HepG2 (cell line): ENCODE measurements at places on chromosomes 16 and 17. TPM values are rescaled to one million over a fixed set of nuclear protein-coding genes. Genes with fewer than 3 reads are reported as not detected.
A peak's percentile ranks its signal among the peaks of the same experiment; 100 is the strongest.

CDRT15L2 gene
- total RNA-seq = not detected in 2 replicates

GRCh38 chr16:56226845-56227525 is 35.7 kb downstream of the GNAO1 start:
- no peak for DNase-seq

GRCh38 chr16:86388976-86389375 is 121.4 kb upstream of the FOXF1 start:
- no peak for DNase-seq

- peak; percentile 81 for DNase-seq
Observed at GRCh38 chr16:11235703-11235991, 20.4 kb downstream of the SOCS1 start.

DNA sequence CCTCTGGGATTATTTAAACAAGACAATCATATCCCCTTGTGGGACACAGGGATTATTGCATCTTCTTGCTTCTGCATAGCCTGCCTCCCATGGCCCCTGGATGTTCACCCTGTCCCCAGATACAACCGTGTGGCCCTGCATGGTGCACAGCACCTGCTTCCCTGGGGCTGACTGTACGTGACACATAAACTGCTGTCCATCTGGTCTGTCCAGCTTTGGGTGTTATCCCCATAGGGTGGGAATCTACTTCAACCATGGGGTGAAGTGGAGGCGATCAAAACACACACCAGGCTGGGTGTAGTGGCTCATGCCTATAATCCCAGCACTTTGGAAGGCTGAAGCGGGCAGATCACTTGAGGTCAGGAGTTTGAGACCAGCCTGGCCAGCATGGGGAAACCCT is 138.8 kb downstream of the XYLT1 start:
- no peak for DNase-seq

GRCh38 chr16:70712942-70713341 is 27.1 kb upstream of the MTSS2 start:
- DNase-seq = no peak

HOXB6 gene
- total RNA-seq = not detected in 2 replicates

VTN gene
- total RNA-seq = 43.9 and 108 TPM in 2 replicates

PDILT gene
- not detected in 2 replicates for total RNA-seq

GRCh38 chr16:74759564-74759963 is 15.1 kb downstream of the FA2H start:
- no peak for DNase-seq

ITGB3 gene
- 0.15 and 0.31 TPM in 2 replicates for total RNA-seq

GRCh38 chr16:56482683-56483236 is 31.4 kb downstream of the OGFOD1 start:
- DNase-seq = no peak

MYH1 gene
- not detected in 2 replicates for total RNA-seq

DNA sequence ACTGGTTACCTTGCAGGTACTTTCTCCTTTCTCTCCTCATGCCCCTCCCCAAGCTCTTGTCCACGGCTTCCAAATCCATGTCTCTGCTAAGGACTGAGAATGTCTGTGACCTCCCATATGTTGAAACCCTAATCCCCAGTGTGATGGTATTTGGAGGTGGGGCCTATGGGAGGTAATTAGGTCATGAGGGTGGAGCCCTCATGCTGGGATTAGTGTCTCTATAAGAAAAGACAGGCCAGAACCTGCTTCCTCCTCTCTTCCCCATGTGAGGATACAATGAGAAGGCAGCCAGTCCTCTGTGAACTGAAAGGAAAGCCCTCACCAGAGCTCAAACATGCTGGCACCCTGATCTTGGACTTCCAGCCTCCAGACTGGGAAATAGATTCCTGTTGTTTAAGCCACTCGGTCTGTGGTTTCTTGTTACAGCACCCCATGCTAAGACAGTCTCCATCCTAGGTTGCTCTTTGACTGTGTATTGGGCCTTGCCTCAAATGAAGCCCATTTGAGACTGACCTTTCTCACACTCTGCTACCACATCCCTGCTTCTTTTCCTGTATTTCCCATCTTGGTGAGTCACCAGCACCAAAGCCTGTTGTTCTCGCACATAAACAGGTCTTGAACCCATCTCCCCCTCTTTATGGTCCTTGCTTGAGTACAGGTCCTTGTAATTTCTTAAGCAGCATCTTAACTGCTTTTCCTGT is 135.0 kb downstream of the CDK5R1 start:
- no peak for DNase-seq

DNA sequence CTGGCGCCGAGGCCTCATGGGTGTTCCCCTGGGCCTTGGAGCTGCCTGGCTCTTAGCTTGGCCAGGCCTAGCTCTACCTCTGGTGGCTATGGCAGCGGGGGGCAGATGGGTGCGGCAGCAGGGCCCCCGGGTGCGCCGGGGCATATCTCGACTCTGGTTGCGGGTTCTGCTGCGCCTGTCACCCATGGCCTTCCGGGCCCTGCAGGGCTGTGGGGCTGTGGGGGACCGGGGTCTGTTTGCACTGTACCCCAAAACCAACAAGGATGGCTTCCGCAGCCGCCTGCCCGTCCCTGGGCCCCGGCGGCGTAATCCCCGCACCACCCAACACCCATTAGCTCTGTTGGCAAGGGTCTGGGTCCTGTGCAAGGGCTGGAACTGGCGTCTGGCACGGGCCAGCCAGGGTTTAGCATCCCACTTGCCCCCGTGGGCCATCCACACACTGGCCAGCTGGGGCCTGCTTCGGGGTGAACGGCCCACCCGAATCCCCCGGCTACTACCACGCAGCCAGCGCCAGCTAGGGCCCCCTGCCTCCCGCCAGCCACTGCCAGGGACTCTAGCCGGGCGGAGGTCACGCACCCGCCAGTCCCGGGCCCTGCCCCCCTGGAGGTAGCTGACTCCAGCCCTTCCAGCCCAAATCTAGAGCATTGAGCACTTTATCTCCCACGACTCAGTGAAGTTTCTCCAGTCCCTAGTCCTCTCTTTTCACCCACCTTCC is 7.9 kb downstream of the HIRIP3 start:
- DNase-seq = no peak

DNA sequence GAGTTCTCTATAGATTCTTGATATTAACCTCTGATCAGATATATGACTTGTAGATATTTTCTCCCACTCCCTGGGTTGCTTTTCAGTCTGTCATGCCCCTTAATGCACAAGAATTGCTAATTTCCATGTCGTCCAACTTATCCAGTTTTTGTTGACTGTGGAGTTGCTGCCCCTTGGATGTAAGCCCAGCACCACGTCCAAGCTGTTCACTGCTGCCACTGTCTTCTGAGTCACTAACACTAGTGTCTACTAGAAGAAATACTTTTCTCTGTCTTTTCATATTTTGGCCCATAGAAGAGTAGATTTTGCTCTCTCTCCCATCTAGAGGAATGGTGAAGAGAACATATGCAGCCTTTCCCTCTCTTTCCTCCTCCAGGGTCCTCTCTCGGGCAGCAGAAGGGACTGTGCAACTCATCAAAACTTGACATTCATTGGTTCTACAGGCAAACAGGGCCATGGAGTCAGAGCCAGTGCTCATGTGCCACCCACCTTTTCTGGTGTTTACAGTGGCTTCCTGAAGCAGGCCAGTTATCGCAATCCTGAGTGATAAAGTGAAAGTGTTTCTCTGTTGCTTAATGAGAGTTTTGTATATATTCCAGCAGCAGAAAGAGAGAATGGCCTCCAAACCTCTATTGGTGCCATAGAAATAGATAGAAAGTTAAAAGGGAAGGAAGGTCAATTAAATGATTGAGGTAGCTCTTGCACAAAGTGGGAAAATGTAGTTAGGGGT is 22.6 kb upstream of the PMP22 start:
- DNase-seq = no peak

DNA sequence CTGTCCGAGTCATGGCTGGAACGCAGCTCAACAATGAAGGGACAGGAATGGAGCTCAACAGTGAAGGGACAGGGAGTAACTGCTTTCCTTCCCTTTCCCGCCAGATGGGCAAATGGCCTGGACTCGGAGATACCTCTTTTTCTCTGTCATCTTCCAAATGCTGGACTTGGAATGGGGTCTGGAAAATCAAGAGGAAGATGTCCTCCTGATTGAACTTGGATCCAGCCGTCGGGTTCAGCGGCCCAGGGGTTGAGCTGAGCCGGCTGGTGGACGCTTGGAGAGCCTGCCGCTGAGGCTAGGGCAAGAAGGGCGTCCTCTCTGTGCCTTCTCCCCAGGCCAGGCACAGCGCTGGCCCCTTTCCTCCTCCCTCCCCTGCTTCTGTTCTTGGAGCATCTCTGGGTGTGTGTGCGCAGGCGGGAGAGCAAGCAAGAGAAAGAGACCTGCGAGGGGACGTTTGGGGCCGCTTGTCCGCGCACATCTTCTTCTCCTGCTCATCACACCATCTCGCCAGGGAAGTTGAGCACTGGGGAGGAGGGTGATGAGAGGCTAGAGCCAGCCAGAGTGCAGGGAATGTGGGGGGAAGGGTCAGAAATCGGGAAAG is 6.6 kb downstream of the NEUROD2 start:
- no peak for DNase-seq

NPW gene
- total RNA-seq = 0.97 TPM in 1 of 2 replicates, not detected in the other

PHKB gene
- total RNA-seq = 66.0 and 95.1 TPM in 2 replicates

AGRP gene
- not detected in 2 replicates for total RNA-seq

DNA sequence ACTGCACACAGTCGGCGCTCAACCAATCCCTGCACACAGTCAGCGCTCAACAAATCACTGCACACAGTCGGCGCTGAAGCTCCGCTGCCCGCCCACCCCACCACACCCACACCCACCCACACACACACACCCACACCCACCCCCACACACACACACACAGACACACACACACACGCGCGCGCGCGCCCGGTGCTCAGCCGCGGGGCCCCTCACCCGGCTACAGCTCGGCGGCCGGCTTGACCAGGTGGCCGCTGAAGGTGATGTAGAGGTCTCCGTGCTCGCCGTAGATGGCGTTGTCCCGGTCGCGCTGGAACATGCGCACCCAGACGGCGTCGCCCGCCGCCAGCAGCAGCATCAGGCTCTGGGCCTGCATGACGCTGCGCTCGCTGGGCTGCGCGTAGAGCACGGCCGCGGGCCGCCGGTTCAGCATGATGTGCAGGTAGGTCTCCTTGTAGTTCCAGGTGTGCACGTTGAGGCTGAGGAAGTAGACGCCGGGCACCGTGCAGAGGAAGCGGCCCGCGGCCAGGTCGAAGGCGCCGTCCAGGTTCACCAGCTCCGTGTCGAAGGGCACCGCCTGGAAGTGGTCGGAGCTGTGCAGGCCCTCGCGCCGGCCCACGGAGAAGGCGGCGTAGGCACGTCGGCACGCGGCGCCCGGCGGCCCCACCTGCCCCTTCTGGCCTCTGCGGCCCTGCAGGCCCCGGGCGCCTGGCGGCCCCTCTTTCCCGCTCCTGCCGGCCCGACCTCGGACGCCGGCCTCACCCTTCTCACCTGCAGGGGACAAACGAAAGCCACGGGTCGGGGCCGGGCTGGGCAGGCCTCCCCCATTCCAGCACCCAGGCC is 2.5 kb downstream of the C1QTNF8 start:
- peak; percentile 43 for DNase-seq

DNA sequence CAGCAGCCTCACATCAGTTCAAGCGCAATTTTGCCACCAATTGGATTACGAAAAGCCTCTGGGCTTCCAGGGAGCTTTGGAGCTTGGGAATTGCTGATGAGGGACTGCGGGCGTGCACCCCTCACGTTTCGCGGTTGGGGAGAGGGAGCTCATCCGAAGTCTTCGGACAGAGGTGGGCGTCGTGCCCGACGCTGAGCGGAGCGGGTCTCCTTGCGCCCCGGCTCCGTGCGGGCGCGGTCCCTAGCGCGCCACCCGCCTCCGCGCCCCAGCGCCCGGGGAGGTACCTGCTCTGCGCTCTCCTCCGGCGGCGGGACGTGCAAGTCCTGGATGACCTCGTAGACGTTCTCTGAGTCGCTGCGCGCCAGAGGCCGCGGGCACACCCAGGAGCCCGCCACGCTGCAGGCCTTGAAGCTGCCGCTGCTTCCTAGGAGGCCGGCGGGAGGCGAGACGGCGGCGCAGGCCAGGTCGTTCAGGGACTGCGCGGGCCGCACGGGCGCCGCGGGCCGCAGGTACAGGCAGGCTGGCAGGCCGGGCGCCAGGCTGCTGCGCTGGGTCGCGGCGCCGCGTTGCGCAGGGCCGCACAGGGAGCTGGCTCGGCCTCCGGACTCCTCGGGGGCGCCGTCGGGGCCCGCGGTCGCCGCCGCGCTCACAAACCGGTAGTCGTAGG is 3.2 kb downstream of the ARHGAP27 start:
- DNase-seq = no peak

CDR2L gene
- 1.9 and 2.1 TPM in 2 replicates for total RNA-seq

DNA sequence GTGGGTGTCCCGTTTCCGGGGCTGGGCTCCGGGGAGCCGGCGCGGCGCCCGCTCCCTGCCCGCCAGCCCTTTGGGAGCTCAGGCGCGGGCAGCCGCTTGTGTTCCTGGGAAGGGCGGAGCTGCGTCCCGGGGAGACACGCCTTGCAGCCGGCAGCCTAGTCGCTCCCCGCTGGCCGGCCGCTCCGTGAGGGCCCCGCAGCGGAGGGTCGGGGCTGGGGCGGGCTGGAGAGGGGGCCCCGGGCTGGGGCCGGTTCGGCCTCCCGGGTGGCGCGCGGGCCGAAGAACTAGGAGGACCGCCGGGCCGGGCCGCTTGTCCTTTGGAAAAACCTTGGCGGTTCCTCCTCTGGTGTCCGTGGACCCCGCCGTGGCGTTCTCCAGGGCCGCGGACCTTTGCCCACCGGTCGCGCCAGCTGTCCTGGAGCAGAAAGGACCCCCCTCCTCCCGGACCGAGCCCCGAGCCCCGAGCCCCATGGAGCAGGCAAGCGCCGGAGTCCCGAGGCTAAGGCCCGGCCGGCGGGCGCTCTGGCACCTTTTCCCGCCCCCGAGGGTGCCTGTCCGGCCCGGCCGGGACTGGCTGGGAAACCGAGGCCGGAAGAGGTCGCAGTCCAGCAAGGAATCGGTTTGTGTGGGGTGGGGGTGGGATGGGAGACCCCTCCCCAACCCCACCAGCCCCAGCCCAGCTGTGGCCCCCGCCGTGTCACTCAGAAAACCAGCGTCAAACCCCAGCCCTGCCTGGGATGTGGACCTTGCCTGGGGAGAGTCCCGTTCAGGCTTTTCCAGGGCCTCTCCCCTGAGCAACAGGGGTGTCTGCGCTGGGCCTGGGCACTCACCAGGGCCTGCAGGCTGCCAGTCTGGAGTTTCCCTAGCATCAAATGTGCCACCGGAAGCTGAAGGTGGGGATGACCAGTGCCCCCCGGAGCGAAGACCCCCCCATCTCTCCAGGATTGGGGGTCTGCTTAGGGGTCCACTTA is 6.8 kb upstream of the TBC1D3B start:
- DNase-seq = peak; percentile 37

KRTAP9-8 gene
- total RNA-seq = not detected in 2 replicates

HOXB5 gene
- total RNA-seq = not detected in 2 replicates

DNA sequence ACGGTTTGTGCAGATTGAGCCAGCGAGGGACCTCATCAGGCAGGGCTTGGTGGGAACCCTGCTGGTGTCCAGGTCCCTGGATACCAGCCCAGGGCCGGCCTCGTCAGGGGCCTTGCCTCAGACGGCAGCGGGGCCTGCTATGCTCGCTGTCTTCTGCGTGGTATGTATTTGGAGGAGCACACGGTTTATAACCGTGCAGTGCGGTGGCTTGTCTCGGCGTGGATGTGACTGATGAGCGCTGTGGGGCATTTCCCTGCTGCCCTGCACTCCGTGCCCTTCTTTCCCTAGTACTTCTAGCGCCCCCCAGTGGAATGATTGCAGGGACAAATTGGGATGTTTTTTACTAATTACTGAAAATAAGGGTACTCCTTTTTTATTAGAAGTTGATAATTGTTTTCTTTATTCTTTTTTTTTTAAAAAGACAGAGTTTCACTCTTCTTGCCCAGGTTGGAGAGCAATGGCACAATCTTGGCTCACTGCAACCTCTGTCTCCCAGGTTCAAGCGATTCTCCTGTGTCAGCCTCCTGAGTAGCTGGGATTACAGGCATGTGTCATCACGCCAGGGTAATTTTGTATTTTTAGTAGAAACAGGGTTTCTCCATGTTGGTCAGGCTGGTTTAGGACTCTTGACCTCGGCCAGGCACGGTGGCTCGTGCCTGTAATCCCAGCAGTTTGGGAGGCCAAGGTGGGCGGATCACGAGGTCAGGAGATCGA is 15.3 kb downstream of the TBCD start:
- peak; percentile 49 for DNase-seq

FBXW10 gene
- total RNA-seq = 0.04 TPM in 1 of 2 replicates, not detected in the other
